ENCODE measurements at places on chromosomes 13 and 19.

GRCh38 chr19:29644210-29644609, 21.1 kb upstream of the PLEKHF1 start:
- no peak for DNase-seq

DNA sequence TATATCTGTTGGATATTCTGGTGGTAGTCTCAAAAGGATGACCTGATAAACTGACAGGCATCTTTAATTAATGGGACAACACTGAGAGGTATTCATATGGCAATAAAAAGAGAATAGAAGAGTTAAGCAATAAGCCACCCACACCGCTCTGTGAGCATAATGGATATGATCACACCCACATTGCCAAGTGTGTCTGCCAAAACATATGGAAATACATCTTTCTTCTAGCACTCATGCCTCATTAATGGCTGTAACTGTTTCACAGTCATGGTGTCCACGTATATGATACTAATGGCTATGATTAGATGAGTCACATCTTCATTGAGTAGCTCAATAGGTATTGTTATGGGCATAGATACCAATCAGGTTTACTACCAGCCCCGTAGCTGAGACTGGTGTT, 13.1 kb downstream of the IGFL3 start:
- no peak for DNase-seq

GRCh38 chr13:21998279-21998990, 327.6 kb downstream of the FGF9 start:
- DNase-seq, result no peak

GRCh38 chr13:110266983-110267382, 40.0 kb downstream of the COL4A1 start:
- DNase-seq, result no peak

- DNase-seq, result no peak
These were observed 76.5 kb upstream of the KCTD15 start for GRCh38 chr19:33720155-33720493.

DNA sequence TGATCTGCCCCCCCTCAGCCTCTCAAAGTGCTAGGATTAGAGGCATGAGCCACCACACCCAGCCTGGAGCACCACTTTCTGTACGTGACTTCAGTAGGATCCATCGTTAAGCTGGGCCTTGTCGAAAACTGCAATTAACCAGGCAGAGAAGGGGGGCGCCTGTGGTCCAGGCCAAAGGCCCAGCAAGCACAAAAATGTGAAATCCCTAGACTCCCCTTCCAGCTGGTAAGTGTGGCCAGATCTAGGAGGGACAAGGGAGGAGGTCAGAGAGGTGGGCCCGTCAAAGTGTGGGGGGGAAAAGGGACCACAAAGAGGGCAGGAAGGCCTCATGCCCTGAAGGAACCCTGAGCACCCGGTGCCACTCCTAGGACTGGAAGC, 13.8 kb downstream of the DDX39A start:
- DNase-seq, result no peak

GRCh38 chr19:1133471-1133929, 29.7 kb downstream of the GPX4 start:
- no peak for DNase-seq

DNA sequence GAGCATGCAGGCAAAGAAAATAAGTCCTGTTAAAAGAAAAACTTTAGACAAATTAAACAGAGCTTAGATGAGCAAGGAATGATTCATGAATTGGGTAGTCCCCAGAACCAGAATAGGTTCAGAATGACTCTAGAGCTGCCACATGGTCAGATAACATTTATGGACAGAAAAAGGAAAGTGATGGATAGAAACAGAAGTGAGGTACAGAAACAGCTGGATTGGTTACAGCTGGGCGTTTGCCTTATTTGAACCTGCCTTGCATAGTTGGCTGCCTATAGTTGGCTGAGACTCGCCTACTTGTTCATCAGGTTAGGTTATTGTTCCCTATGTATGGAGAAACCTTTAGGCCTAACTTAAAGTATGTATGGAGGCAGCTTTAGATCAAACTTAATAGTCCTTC, 35.4 kb downstream of the WDFY2 start:
- DNase-seq, result no peak

DNA sequence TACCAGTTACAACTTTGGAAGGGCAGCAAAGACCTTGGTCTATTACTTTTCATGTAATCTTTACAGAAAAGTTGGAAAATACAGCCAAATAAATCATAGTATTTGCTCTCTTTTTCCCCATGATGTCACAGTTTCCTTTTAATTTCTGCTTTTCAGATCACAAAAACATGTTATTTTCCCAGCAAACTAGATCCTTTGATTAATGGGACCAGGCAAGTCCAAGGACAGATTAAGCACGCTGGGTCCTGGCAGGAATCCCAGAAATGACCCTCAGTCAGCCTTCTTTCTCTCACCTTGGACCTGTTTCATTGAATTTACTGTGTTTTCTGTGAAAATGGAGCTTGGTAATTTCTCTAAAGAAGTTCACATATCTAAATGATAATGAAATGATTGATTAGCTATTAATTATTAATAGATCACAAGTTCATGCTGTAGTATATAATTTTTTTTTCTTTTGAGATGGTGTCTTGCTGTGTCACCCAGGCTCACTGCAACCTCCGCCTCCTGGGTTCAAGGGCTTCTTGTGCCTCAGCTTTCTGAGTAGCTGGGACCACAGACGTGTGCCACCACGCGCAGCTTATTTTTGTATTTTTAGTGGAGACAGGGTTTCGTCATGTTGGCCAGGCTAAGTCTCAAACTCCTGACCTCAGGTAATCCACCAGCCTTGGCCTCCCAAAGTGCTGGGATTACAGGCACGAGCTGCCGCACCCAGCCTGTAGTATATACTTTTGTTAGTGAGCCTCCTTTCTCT, 16.0 kb downstream of the SPATA13 start:
- no peak for DNase-seq

- DNase-seq, result no peak
These were observed 8.0 kb downstream of the MYO1F start for GRCh38 chr19:8569066-8569771.

DNA sequence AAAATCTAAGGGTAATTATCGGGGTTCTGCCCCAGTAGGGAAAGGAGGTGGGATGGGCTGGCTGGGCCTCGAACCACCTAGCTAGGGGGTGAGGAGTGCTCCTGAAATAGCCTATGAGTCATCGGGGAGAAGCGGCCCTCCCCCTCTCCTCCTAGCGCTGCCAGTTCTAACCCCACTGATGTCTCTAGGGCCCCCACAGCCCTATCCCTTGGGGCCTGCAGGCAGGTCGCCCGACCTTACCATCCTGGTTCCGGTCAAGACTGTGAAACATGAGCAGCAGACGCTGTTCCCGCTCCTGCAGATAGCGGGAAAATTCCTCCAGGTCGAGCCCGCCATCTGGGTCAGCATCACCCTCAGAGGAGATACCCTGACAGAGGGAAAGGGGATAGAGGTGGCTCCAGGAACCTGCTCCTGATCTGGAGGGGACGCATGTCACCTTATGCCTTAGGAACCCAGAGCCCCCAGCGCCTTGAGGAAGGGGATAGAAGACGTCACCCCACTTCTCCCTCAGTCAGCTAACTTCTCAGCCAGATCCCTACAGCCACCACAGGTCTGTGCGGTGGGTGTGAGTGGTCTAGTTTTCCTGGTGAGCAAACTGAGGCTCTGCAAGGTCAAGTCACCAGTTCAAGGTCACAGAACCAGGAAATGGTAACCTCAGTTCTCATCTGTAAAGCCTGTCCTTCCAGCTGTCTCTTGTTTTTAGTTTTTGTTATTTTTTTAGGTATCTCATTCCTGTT, 1.5 kb downstream of the SLC25A23 start:
- no peak for DNase-seq

DNA sequence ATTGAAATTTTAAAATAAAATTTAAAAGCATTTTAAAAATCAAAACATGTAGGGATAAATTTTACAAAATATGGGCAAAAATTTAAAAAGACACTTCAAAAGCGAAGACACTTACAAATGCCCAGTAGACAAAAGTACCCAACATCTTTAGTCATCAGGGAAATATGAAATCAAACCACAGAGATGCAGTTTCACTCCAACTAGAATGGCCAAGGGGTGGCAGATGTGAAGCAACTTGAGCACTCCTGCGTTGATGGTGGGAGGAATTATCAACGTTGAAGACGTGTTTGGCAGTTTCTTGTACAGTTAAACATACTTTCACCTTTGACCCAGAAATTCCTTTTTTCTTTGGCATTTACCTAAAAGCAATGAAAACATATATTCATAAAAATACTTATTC, 518.0 kb upstream of the SGCG start:
- no peak for DNase-seq

- DNase-seq, result no peak
These were observed 78.5 kb upstream of the PCDH8 start for GRCh38 chr13:52926971-52927370.

DNA sequence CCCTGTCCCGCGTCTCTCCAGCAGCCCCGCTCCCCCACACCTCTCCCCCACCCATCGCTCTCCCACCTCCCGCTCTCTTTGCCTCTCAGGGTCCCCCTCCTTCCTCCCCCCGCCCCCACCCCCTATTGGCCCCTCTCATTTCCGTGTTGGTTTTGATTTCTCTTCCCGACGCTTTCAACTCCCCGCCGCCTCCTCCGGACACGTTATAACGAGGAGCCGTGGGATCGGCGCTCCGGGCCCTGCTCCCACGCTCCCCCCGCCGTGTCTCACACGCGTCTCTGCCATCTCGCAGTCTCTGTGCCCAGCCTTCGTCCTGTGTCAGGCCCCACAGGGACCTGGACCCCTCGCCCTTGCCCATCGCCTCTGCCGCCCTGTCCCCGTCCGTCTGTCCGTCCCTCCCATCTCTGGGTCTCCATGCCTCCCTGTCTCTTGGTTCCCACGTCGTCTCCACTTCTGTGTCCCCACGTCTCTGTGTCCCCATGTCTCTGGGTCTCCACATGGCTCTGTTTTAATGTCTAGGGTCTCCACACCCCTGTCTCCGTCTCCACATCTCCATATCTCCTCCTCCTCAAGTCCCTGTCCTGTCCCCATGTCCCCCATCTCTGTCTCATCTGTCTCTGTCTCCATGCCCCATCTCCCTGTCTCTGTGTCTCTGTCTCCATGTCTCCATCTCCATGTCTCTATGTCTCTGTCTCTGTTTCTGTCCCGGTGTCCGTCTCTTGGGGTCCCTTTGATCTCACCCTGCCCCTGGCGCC, 13.1 kb downstream of the ERFL start:
- no peak for DNase-seq

GRCh38 chr13:69793783-69794453, 313.7 kb upstream of the ATXN8OS start:
- DNase-seq, result no peak

- no peak for DNase-seq
These were observed 371.4 kb downstream of the KCNRG start for GRCh38 chr13:50386541-50387050.

DNA sequence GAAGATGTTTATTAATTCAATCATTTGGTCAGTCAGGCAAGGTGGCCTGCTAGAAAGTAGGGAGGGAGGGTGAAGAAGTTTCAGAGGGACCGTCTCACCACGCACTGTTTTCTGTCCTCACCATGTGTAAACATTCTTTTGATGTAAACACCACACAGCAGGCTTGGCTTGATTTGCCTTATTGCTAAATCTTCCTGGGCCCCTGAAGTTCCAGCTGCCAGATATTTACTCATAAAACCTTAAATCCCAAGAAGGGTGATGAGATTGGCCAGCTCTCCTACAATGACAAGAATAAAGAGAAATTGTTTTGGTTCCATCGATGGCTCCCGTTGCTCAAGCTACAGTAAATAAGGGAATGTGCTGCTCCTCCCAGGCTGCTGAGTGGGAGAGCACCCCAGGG, 198.2 kb upstream of the TMTC4 start:
- DNase-seq, result no peak

DNA sequence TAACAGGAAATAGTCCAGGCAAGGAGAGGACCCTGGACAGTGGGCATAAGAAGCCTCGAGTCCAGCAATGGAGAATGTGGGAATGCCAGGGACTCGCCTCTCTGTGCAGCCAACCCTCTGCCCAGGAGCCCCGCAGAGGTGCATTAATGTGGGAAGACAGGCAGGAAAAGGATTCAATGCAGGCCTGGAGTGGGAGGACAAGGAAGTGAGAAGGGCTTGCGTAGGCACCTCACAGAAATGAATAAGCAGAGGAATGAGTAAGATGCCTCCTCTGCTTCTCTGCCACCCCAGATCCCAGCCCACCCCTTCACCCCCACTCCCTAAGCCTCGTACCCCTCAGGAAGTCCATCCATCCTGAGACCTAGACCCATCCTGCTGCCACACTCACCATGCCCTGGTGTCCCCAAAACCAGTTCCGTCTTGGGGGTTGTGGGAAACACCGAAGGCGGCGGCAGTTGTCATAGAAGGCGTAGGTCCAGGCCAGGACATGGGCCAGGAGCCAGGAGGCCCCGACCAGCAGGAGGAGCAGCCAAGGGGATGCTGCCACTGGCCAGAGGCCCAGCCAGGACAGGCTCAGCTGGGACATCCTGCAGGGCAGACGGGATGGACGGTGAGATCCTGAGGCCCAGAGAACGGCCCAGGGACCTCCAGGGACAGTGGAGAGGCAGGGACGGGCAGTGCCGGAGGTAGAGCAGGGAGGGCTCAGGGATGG, 692 bp downstream of the CYP4F2 start:
- no peak for DNase-seq

- no peak for DNase-seq
These were observed 113.9 kb downstream of the SLC7A1 start for GRCh38 chr13:29481603-29482002.

GRCh38 chr13:30045916-30046704, 195.7 kb upstream of the UBL3 start:
- no peak for DNase-seq
